Mesendoderm (in vitro differentiated cells): ENCODE measurements at places on chromosomes 2 and 18.

DNA sequence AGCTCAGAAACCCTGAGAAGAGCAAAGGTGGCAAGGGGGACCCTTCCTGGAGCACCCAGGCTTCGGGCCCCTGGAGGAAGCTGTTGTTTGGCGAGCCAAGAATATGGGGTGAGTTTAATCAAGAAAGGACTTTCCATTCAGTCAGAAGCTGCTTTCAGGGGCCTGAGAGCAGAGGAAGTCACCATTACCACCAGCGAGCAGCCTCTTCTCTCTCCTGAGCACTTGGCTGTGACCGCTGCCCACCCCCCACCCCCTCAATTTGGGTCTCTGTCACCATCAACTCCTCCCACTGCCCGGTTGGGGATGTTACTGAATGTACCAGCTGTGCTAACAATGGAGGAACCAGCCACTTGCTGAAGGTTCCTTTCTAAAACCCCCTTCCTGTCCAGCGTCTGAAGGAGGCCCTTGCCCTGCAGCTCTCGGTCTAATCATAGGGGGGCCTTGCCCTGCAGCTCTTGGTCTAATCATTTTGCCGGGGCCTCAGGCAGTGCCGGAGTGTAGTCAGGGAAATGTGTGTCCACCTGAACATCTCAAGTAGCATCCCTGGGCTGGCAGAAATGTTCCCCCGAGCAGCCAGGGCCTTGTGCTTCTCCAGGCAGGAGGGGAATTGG is 943 bp downstream of the INPP5D start:
- no peak for DNase-seq

DNA sequence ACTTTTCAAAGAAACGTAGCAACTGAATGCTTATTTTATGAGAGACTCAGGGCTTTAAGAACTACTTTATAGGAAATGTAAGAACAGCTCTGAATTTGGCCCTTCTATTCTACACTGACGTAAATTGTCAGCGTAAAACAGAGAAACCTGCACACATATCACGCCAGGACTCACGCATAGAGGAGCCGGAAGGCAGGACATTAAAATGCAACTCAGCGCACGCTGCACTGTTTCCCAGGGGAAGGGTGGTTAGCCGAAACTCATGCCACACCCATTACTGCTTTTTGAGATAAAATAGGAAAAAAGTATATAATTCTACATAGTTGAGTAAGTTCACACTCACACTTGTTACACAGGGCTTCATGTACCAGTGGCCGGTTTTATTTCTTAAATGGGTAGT is 7.4 kb downstream of the TUBB6 start:
- DNase-seq, result no peak

DNA sequence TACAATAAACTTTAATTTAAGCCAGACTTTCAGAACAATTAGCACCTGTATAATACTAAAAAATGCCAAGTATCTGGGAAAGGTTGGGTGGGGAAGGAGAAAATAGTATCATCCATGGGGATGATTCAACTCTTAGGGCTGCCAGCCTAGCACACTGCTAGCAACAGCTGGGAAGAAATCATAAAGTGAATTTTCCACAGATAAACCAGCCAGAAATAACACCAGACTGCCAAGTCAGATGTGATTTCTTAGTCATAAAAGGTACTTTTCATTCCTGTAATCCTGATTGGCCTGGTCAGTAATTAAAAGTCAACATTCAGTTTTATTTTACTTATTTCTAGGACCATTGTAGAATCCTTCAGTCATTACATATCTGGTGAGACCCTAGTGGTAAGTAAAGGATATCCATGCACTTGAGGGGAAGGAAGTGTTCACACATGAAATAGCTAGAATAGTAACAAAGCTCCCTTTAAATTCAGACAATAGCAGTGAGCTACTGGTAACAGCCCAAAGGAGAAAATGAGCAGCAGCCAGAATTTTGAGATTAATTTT is 59.4 kb downstream of the LIMS1 start:
- DNase-seq, result peak; percentile 49

- DNase-seq, result no peak
These were observed 20.3 kb upstream of the NPAS2 start for GRCh38 chr2:100799686-100800085.
